Muscle of leg (tissue), 16 donors: ENCODE measurements at places on chromosomes 11 and 22. TPM values are rescaled to one million over a fixed set of nuclear protein-coding genes. Genes with fewer than 3 reads are reported as not detected.
A peak's percentile ranks its signal among the peaks of the same experiment; 100 is the strongest.

DNA sequence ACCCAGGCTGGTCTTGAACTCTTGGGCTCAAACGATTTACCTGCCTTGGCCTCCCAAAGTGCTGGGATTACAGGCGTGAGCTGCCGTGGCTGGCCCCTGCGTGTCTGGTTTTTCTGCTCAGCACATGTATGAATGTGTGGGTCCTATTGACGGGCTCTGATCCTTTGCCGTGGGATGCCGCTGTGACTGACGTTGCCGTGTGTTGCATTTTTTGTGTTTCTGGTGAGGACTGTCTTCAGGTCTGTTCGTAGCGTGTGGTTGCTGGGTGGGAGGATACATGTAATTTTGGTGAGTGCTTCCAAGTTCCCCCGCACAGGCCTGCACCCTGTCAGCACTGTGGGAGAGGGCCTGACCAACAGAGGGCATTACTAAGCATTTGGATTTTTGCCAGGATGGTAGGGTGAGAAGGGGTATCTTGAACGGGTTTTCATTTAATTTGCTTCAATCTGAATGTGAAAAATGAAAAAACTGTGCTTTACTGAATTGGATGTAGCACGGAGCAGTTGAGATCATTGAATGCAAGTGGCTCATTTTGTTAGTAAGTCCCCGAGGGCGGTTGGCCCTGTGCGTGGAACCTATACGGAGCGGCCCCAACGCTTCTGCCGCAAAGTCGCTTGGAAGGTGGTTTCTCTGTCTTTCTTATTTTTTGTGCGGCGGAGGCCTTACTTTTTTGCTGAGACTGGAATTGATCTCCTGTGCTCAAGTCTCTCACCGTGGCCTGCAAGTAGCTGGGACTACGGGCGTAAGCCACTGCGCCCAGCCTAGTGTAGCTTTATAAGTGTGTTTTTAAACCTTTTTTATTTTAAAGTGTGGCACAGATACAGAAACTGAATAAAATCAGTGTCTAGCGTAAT is 8.2 kb downstream of the ZBED4 start:
- DNase-seq = no peak

DNA sequence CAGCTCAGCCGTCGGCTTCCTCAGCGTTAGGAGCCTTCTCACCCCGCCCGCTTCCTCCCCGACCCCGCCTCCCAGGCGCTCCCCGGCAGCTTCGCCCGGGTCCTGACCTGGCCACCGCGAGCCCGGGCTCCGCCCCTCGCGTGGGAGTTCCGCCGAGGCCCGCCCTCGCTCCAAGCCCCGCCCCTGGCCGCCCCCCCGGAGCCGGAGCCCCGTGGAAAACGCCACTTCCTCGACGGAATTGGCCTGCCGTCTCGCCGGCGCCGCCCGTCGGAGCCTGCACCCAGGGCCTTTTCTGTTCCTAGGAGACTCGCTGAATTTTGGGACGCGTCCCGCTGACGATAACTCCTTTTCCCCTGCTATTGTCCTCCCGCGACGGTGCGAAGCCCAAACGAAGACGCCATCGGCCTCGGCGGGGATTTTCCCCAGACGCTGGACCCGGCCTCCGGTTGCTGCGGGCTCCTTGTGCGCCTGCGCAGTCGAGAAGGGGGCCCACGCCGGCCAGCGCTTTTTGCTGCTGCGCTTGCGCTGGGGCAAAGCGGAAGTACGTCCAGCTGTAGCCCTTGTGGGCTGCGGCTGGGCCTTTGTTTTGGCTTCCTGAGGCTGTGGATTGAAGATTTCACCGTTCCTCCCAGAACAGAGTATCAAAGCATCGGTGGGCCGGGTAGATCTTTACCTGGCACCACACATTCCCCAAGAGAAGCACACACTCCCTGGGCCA is 10.0 kb downstream of the RELA start:
- peak; percentile 98 for DNase-seq

GRCh38 chr11:69627551-69627950 is 13.4 kb upstream of the CCND1 start:
- DNase-seq = no peak

NAV2 gene
- 25.7 TPM for total RNA-seq

ANO1 gene
- 5.8 TPM for total RNA-seq
